ENCODE measurements at places on chromosomes 1 and 21.

GRCh38 chr1:98323388-98323787 lies 338.1 kb upstream of the SNX7 start:
- DNase-seq: peak; percentile 27

GRCh38 chr1:219281831-219282230 lies 108.2 kb downstream of the LYPLAL1 start:
- no peak for DNase-seq

- DNase-seq: no peak
Measured at GRCh38 chr1:5939271-5940170, 52.7 kb downstream of the NPHP4 start.

DNA sequence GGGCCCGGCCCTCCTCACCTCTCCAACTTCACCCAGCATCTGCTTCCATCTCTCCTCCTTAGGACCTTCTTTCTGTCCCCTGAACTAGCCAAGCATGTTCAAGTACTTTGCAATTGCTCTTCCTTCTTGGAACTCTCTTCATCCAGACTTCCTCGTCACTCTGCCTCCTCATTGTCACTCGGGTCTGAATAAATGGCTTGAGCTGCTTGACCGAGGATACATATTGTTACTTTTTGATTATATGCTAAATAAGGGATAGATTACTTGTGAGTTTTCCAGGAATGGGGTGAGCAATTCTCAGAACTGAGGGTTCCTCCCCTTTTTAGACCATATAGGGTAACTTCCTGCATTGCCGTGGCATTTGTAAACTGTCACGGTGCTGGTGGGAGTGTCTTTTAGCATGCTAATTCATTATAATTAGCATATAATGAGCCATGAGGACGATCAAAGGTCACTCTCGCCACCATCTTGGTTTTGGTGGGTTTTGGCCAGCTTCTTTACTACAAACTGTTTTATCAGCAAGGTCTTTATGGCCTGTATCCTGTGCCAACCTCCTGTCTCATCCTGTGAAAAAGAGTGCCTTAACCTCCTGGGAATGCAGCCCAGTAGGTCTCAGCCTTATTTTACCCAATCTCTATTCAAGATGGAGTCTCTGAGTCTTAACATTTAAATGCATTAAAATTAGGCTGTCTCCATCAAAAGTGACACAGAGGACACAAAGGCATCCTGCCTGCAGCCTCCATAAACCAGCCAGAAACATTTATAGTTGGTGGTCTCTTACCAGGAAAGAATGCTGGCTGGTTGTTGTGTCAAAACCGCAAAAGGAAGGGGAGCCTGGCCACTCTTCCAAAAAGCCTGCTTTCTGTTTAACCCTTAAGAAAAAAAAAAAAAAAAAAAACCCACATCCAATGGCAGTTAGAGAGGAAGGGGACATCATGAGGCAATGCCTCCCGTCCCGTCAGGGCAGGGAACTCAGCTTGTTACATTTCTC lies 179.3 kb downstream of the KAZN start:
- no peak for DNase-seq

GRCh38 chr1:87208931-87209330 lies 119.7 kb upstream of the LMO4 start:
- no peak for DNase-seq

- peak; percentile 26 for DNase-seq
Measured at GRCh38 chr1:110084227-110085078, 14.0 kb upstream of the ALX3 start.

DNA sequence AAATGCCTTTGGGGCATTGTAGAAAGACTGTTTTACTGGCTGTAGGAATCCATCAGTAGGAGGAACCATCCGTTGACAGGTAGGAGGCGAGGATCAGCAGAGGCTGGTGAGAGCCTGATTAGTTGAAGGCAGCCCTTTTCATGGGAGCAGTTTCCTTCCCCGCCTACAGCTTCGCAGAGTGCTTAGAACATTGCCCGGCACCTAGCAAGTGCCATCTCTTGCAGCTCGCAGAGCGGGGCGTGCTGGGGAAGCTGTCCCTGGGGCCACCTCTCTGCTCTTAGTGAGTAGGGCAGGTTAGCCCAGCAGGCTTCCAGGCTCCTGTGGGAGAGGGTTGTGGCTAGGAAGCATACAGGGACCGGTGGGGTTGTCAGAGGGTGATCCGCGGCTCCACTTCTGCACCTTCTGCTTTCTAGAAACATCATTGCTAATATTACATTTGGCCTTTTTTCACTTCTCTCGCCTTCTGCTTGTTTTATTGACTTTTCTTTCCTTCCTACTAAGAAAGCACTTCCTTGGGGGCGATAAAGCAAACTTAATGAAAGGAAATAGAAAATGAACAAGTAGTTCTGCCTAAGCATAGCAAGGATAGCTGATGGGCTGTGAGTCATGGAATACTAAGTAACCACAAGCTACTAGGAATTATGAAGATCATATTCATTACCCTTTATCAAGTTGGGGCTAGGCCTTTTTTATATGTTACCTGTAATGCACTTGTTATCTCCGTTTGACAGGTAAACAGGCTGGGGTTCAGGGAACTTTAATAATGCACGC lies 176.7 kb downstream of the GALNT2 start:
- no peak for DNase-seq
